ENCODE measurements at places on chromosomes 2 and 18.
A peak's percentile ranks its signal among the peaks of the same experiment; 100 is the strongest.

- DNase-seq, result no peak
These were observed 43.8 kb downstream of the SH2D6 start for GRCh38 chr2:85462322-85462721.

DNA sequence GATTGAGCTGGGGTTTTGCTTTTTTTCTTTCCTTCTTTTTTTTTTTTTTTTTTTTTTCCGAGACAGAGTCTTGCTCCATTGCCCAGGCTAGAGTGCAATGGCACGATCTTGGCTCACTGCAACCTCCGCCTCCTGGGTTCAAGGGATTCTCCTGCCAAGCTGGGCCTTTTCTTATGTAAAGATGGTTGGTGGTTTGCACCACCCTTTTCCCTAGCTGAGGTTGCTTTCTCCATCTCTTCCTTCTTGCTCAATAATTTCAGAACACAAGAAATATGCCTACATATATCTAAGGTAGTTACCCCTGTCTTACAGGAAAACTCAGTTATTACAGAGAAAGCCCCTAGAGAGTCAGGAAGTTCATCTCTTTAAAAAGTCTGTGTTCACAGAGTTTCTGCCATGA lies 7.0 kb downstream of the TTC39C start:
- no peak for DNase-seq

DNA sequence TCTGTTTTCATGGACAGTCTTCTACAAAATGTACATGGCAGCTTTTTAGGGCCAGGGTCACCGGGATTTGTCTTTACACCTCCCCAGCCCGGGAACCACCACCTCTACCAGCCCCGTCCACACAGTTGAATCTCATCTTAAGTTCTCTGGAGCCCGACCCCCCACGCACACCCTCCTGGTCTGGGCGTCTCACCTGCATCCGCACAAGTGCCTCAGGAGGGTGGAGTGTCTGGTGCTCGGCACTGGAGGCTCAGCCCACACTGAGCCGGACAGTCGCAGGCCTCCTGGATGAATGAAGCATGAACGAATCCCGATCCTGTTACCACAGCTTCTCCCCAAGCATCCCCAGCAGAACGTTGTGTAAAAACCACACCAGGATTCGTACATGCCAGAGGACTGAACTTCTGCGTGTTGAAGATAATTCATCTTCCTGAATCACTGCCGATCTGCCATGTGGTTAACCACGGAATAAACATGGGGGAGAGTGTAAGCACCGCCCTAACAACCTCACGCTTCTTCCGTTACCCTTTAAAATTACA lies 162.0 kb downstream of the RTP5 start:
- peak; percentile 70 for DNase-seq

DNA sequence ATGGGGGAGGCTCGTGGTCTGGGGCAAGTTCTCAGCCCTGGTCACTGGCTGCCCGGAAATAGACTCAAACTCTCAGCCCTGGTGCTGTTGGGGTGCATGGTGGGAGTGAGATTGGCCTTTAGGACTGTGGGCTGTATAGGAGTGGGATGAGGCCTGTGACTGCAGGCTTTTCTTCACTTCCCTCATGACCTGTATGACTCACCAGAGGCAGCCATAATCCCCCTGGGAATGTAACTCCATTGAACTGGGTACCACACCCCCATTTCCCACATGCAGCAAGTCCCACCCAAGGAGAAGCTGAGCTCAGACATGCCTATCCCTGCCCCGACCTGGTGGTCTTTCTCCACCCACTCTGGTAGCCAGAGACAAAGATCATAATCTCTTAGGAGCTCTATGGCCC lies 177.7 kb upstream of the OSR1 start:
- DNase-seq, result no peak

GRCh38 chr2:43139996-43140621 lies 86.3 kb downstream of the ZFP36L2 start:
- DNase-seq, result peak; percentile 50

GRCh38 chr2:181742922-181743722 lies 62.8 kb upstream of the NEUROD1 start:
- DNase-seq, result peak; percentile 4

DNA sequence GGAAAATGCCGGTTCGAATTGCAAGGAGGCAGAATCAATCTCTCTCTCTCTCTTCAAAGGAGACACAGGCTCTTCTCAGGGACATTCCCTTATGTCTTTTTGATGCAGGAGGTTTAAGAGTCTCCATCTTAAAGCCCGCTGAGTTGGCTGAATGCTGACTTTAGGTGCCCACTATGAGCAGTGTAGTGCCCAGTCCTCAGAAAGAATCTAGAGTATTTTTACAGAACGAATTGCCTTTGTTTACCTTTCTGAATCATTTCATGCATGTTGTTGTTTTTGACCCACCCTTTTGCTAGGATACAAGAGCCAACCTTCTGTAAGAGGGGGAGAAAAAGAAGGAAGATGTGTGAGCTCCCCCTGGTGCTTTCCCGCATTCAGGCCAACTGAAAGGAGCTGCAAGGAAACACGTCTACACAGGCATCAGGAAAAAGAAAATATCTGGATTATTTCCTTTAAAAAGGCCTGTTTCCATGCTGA lies 193.5 kb upstream of the TCF4 start:
- no peak for DNase-seq

- DNase-seq, result no peak
These were observed 44.4 kb downstream of the ALPK2 start for GRCh38 chr18:58584200-58585127.

DNA sequence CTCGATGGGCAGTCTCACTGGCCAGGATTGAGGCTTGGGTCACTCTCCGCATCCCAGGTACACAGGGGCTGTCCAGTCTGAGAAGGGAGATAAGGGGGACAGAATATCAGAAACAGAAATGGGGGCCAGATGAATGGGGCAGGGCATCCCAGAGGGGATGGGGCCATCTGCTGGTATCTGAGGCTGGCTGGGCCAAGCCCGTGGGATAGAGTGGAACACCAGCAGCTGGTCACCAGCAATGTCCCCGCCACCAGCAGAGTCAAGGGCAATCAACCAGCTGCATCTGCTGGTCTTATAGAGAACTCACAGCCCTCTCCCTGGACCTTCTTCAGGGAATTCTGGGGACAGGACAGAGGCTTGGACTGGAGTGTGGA lies 128.8 kb upstream of the HAAO start:
- no peak for DNase-seq

GRCh38 chr2:237872178-237872887 lies 12.9 kb downstream of the RAMP1 start:
- DNase-seq, result no peak

DNA sequence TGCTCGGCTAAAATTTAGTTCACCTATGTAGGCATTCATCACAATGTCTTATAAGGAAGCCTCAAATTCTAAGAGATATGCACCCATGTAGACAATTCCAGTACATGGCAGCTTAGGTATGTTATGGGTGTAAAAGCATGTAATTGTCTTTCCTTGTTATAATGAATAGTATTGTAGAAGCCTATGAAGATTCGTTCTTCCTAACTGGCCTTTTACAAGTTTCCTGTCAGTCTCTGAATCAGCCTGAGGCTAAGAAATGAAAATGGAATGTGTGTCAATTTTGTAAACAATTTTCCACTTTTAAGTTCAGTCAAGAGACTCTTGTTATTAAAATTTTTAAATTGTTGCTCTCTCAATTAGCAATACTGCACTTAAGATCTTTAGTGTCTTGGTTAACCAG lies 189.9 kb upstream of the GALNT5 start:
- DNase-seq, result no peak

DNA sequence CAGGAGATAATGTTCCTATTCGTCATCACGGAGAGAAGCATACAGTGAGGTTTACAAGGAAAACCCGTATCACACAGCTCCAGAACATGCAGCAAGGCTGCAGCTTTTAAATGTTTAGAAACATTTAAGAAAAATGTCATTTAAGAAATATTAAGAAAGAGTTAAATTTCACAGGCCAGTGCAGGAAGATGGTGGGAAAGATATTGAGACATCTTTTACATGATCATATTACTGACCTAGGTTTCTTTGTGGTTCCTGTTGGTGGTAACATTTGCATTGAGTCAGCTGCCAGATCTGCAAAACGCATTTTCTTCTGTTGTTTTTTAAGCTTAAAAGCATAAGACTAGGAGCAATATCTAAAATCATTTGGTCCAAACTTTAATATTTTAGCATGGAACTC lies 44.9 kb downstream of the CPO start:
- DNase-seq, result no peak

DNA sequence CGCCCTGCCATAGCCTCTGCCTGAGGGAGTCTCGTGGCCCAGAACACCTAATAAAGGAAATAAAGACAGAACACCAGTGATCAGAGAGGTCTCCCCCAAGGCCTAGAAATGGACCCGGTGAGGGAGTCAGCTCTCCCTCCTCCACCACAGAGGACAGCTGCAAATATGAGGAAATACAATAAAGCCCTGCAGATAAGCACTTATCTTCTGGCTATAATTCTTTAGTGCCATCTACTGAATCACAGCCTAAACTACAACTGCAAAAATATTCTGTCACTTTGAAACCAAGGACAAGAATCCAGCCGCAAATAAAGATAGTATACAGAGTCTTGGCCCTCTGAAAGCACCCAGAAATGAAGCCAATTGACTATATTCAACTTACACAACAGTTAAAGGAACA lies 42.4 kb upstream of the TACR1 start:
- DNase-seq, result no peak

- no peak for DNase-seq
These were observed 35.6 kb upstream of the SYT4 start for GRCh38 chr18:43312891-43313290.

DNA sequence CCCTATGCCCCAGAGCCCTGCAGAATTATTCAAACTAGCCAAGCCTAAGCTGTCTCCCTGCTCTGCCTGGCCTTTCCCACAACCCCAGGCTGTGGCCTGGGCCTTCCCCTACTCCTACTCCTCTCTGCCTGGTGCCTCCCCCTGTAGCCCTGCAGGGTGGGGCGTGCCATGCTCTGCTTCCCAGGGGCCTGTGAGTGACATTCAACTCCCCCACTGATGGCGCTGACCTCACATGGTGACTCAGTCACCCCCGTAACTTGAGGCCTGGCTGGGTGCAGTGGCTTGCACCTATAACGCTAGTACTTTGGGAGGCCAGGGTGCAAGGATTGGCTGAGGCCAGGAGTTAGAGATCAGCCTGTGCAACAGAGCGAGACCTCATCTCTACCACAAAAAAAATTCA lies 60.6 kb downstream of the KIF1A start:
- DNase-seq, result no peak

GRCh38 chr2:181984814-181985631 lies 630 bp upstream of the PPP1R1C start:
- DNase-seq, result no peak

DNA sequence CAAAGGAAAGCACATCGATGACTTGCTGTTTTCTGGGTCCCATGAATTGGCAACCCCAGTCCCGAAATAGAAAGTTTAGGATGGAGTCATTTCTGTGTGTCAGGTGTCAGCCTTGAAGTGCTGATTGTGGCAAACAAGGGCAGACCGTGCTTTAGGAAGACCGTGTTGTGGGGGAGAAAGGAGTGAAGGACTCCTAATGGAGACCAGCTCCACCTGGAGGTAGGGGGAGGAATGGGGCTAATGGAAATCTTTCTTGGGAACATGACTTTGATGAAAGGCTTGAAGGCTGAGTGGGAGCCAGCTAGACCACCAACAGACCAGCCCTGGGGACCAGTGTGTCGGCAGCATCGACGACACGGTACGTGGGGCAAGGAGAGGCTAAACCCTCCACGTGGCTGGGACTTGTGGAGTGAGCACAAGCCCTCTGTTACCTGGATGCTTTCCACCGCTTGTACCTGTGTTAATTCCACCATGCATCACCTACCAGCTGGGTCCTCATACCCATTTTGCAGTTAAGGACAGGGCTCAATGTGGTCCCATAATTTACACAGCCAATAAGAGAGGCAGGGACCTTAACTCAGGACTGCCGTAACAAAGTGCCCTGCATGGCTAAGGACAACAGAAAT lies 104.2 kb downstream of the SH3BP4 start:
- no peak for DNase-seq

DNA sequence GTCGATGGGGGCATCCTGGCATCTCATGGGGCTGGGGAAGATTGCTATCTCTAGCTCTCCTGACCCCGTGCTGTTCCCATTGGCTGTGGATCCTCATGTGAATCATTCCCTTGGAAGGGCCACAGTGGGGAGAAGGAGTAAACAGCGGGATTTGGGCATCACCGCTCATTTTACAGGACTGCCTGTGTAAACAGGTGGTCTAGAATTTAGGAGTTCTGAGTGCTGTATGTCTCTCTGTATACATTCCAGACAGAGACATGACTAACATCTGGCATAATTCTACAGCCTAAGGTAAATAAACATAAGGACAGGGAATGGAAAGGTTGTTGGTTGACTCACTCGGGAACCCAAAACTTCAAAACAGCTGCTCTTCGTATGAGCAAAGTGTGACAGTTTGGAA lies 92.7 kb downstream of the COPS8 start:
- no peak for DNase-seq

DNA sequence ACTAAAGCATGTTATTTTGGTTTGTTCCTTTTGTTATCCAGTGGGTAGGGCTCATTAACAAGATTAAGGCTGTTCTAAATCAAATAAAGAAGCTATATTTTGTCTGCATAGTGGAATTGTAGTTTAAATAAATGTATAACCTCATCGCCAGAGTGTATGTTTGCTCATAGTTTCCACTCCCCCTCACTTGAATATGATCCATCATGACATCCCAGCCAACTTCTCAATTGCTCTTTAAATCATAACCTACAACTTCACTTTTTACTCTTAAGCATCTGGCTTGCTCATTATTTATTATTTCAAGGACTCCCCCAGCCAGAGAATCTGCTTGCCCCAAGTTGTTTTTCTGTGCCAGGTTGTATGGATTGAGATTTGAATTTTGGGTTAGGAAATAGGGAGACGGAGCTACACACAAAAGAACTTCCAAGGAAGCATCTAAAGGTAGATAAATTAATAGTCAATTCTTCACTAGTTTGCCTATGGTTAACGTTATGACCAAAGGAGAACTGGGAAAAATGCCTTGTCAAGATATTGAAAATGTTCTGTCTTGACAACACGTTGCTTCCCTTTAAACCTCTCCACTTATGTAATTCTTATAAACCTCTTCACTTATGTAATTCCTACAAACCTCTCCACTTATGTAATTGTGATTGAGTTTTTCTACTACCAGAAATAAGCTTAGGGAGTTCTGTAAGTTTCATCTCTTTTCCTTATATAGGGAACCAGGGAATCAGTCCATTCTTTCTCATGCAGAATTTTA lies 55.4 kb upstream of the UPP2 start:
- no peak for DNase-seq

DNA sequence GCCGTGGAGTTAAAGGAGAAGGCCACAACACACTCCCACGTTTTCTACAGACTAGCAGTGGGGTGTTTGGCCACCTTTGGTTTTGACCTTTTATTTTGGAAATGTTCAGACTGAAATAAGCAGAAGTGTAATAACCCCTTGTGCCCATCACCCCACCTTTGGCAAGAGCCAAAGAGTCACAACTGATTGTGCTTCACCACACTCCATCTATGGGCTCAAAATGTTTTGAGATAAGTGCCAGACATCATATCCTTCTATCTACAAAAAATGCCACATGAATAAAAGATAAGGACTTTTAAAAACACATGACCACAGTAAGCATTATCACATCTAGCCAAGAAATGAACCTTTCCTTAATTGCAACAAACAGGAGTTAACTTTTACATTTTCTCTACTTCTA lies 9.9 kb upstream of the GPR35 start:
- no peak for DNase-seq

Measured in CD4-positive, alpha-beta T cell treated with Interleukin-6 at 100 ng/mL for 8 hours (primary cell).